Bronchial epithelial cell (primary cell): ENCODE measurements at places on chromosomes 1 and 21. TPM values are rescaled to one million over a fixed set of nuclear protein-coding genes. Genes with fewer than 3 reads are reported as not detected.

Gene CHI3L2
- 0.26 TPM in 1 of 2 replicates, not detected in the other for total RNA-seq

Gene RUNX3
- 0.13 and 0.26 TPM in 2 replicates for total RNA-seq

Gene KCNA3
- total RNA-seq = not detected in 2 replicates

Gene TMEM200B
- 0.77 and 1.1 TPM in 2 replicates for total RNA-seq

Gene DNALI1
- total RNA-seq = under 0.01 and 0.26 TPM in 2 replicates

Gene KRTAP13-2
- total RNA-seq = not detected in 2 replicates

Gene CNKSR1
- total RNA-seq = 11.8 and 15.8 TPM in 2 replicates

Gene MMP23B
- 0.26 and 0.38 TPM in 2 replicates for total RNA-seq

Gene LRRC8B
- 7.6 and 17.5 TPM in 2 replicates for total RNA-seq

Gene MEAF6
- 50.1 and 74.5 TPM in 2 replicates for total RNA-seq

Gene CR1
- total RNA-seq = not detected in 2 replicates

Gene LENEP
- total RNA-seq = 0.51 TPM in 1 of 2 replicates, not detected in the other

Gene DNASE2B
- total RNA-seq = not detected in 2 replicates

Gene MYOM3
- under 0.01 and 0.13 TPM in 2 replicates for total RNA-seq

Gene CACNA1S
- not detected in 2 replicates for total RNA-seq

Gene CELA3B
- total RNA-seq = not detected in 2 replicates

Gene RAB25
- 30.3 and 83.7 TPM in 2 replicates for total RNA-seq

Gene MROH9
- total RNA-seq = not detected in 2 replicates
